ENCODE measurements at places on chromosomes 6 and 20.

DNA sequence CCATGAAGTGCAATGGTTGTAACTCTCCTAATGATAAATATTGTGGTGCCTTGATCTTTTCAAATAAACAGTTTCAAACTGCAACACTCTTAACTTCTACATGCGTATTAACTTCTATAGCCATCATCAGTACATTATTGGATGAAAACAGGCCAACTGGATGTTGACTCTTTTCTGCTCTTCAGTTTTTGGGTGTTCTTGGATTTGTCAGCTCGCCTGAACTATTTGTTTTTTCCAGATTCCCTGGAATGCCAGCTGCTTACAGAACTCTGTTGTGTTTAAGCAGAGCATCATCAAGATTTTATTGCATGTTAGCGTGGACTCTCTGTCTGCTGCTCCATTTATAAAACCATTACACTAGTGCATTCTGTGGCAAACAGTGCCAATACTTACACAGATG is 626.1 kb downstream of the HDGFL1 start:
- no peak for DNase-seq

DNA sequence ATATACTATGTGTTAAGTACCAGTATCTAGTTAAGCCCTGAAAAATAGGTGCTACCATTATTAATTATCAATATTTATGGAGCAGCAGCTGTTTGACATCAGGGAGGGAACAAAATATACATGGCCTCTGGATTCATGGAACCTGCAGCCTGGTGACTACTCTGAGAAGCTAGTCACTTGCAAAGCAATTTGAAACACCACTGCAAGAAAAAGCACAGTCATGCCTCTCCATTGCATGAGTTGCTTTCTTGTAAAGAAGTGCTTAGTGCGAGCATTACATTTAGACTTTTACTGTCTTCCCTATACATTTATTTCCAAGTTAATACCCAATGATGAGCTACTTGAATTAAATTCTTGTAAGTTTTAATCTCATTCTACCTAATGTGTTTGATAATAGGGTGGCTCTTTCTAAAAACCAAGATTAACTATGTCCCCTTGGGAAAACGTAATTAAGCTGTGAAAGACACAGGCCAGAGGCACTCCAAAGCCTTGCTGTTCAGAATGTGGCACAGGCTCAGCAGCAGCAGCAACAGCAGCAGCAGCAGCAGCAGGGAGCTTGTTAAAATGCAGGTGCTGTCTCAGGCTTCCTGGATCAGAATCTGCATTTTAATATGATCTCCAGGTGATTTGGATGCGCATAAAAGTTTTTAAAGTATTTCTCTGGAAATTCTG is 83.6 kb downstream of the PFDN4 start:
- no peak for DNase-seq

DNA sequence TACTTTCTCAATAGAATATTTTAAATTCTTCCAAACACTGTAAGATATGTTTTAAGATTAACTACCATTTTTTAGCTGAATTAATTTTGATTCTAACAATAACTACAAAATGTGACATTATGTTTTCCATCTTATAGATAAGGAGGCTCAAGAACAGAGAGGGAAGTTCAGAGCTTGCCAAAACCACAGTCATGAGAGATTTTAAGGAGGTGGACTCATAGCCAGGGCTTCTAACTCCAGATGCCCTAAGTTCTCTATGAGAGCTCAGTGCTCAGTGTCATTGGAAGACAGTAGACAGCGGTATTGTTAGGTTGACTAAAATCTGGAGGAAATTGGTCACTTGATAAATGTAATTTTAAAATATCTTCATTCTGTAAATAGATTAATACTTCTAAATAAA is 144.2 kb downstream of the PACRG start:
- no peak for DNase-seq

GRCh38 chr6:103140308-103141027 is 1719.3 kb downstream of the HACE1 start:
- no peak for DNase-seq

DNA sequence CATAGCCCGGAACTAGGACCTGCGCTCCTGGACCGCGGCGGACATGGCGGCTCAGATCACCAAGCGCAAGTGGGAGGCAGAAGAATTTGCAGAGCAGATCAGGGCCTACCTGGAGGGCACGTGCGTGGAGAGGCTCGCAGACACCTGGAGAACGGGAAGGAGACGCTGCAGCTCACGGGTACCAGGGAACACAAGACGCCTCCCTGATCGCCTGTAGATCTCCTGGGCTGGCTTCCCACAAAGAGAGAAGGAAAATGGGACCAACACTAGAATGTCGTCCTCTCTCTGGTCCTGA is 15.1 kb upstream of the HLA-A start:
- no peak for DNase-seq

DNA sequence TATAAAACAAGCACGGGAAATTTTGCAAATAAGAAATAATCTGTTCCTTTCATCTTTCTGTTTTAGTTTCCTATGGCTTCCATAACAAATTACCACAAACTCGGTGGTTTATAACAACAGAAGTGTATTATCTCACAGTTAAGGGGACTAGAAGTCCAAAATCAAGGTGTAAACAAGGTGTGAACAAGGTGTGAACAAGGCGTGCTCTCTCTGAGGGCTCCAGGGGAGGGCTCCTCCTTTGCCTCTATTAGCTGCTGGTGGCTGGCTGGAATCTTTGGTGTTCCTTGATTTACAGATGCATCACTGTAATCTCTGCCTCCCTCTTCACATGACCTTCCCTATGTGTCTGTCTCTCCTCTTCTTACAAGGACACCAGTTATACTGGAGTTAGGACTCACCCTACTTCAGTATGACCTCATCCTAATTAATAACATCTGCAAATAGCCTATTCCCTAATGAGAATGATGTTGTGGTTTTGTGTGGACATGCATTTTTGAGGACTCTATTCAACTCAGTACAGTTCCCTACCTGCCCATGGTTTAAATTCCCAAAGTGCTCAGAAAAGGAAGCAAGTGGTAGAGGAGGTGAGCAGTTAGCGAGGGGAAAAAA is 17.5 kb upstream of the BMP5 start:
- no peak for DNase-seq

DNA sequence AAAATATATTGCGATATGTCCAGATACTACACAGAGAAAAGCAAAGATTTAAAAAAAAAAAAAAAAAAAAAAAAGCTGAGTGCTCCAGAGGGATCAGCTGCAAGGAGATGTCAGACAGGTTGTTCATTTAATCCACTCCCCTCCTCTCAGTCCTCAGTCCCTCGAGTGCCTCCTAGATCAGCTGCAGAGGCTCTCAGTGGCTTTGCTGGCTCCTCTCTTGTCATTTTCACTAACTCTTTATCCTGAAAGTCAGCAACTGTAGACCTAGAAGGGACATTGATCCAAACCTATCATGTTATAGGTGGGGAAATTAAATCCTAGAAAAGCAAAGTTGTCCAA is 61.6 kb downstream of the KIAA0319 start:
- no peak for DNase-seq

Measured in naive thymus-derived CD8-positive, alpha-beta T cell (primary cell).